ENCODE measurements at places on chromosomes 7 and 10.

GRCh38 chr10:73907841-73908517, 3.0 kb upstream of the PLAU start:
- no peak for DNase-seq

DNA sequence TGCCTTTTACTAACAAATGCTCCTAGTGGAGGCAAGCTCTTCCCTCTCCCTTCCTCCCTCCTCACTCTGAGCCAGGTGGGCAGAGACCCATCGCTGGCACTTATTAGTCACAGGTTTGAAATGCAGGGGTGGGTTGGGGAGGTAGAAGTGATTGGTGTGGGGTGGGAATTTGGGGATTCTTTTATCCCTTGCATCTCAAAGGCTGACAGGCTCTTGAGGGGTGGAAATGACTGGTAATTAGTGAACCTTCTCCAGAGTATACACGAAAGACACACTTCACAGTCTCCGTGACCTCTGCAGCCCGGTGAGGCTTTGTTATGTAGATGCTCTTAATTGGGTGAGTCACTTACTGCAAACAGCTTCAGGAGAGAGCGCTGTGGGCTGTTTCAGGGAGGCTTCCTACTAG, 13.9 kb upstream of the LRMDA start:
- peak; percentile 48 for DNase-seq

DNA sequence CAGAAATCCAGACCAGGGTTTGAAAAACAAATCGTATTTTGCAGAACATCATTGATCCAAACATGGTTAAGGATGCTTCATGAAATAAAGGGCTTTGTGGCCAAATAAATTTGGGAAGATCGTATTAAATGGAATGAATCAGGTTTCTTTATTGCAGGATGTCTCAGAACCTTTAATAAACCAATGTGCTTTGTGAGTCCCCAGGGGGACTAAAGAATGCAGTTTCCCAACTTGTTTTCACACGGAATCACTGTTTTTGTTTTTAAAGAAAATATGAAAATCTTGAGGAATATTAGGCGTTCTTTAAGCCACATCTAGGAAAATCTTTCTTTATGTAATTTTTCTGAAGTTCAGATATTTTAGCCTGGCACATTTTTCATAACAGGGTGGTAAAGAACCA, 16.8 kb upstream of the CCDC172 start:
- DNase-seq = no peak

DNA sequence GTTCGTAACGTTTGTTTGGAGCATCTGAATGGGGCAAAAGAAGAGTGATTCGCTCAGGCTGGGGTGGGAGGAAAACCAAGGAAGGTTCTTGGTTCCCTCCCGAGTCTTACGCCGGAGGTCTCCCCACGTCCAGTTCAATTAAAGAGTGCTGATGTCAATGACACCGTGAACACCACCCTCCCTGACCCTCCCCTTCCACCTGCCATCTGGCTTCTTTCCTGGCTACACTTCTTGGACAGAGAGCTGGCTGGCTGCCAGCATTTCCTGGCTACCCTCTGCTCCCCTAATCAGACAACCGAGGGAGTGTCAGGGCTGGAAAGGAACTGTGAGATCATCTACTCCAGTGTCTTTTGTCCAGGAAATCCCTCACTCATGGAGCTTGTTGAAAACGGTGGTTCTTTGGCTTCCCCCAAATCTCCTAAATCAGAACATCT, 24.1 kb upstream of the FFAR4 start:
- peak; percentile 20 for DNase-seq

DNA sequence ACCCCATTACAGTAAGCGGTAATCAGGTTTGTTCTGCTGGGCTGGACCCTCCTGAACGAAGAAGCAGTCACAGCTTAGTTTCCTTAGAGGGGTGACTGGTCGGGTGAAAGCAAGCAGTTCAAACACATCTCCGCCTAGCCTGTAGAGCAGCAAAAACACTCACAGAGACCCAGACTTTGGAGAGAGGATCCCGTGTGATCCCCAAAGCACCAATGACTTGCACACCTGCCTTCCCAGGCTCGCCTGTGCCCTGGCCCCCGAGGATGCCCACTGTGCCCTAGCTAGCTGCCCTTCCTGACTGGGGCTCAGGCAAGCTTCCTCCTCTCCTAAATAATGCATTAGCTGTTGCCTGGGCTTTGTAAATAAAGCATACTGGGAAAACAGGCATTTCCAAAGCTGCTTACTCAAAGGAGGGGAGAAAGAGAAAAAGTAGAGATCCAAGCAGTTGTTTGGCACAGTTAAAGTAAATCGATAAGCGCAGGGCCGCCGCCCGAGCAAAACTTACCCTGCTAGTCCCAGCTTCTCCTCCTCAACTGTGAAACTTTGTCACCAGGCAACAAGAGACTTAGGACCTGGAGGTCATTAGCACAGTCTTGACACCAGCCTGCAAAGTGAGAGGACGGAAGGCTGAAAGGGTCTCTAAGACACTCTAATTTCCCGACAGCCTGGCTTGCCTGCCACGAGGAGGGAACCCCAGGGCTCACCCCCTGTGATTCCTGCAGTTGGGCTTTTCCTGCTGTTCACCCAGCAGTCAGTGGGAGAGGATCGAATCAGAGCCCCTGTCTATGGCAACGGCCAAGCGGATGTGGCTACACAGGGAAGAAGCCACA, 4.8 kb downstream of the LRRC18 start:
- DNase-seq = peak; percentile 6

DNA sequence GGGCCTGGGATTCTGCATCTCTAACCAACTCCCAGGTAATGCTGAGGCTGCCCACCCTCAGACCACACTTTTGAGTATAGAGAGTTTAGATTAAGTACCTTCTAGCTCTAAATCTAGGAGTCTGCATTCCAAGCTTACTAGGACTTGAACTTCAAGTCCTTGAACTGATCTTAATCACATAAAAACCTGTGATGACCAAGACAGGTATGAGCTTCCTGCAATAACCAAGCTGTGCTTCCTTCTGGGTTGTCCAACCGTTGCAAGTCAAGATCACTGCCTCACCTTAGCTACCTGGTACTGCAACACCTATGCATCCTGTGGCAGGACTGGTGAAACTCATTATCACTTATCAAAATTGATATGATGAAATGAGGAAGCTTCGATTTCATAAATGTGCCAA, 32.9 kb upstream of the RAPGEF5 start:
- DNase-seq = no peak

- DNase-seq = no peak
These were observed 54.7 kb downstream of the PANK1 start for GRCh38 chr10:89590326-89590725.

DNA sequence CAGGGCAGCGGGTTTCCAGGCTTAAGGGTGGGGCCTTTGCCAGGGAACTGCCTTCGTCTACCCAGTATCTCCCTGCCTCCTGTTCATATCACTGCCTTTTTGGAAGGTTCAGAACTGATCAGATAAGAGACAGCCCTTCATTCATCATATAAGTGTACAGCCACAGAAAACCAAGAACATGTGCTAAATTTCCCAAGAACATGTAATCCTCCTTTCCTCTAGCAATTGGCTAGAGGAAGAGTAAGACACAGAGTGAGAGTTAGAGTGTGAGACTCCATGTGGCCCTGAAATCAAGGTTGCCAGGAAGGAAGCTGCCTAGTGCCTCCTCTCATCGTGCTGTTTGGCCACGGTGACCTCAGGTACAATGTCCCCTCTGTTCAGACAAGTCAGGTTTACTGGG, 770.9 kb downstream of the TNS3 start:
- peak; percentile 11 for DNase-seq

DNA sequence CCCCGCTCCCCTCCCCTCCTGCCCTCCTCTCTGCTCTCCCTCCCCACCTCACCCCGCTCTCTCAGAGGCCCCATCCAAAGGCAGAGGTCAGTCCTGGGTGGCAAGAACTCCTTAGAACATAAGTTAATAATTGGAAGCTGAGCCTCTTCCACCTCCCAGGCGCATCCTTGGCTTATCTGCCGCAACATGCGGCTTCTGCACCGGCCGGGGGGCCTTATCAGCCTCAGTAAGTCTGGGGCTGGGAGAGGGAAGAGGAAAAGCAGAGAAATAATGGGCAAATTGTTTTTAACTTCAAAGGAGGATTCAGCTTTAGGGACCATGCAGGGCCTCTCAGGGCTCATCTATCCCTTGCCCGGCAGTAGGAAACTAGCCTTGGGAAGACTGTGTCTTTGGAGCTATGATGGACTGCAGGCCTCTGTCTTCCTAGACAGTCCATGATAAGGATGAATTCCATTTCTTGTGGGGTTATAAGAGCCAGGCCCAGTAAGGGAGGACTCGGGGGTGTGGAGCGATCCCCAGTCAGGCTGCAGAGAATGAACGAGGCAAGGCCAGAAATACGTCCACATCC, 411.6 kb downstream of the PLXNA4 start:
- DNase-seq = no peak

- peak; percentile 48 for DNase-seq
These were observed 3.3 kb downstream of the SEMA3A start for GRCh38 chr7:84191261-84191660.

DNA sequence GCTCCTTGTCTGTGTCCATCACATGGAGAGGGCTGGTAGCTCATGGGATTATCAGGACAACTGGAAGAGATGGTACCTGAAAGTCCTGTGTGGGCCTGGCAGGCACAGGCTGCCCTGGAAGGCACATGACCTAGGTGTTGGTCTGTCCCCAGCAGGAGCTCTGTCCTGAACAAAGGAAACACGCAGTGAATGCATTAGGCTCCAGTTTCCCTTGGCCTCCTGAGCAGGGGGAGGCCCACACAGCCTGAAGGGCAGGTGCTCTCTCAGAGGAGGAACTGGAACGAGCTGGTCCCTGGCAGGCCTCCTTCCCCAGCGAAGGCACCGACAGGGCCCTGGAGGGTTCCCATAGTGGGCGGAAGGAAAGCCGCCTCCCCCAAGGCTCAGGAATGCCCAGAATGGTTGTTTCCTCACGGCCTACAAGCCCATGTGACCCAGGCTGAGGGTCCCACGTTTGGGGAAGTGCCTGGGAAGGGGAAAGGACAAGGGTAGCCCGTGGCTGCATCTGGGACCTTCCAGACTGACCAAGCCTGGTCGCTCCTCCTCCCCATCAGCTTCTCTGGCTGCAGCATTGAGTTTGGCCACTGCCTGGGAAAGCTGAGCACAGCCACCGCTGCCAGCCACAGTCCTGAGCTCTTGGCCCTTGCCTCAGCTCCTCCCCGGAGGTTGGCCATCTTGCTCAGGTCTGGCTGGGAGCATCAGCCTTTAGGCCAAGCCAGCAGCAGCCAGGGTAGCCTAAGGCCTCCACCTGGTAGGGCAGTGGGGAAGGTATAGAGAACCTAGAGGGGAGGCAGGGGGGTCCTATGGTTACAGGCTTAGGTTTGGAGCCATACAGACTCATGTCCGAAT, 21.8 kb downstream of the CXCL12 start:
- no peak for DNase-seq

DNA sequence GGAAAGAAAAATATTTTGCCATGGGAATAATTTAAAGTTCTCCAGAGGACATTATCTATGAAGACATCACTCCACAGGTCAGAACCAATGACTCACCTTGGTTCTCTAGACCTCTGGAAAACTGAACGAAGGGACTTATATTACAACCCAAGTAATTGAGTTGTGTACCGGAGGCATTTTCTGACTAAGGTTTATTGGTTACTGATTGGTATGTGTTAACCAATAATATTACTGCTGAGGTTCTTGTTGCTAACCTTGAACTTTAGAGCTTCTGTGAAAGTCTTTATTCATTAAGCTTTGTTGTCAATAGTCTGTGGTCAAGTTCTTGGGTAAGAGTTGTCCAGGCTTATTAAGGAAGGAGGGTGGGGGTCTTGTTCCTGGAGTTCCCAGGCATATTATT, 78.1 kb upstream of the MTPN start:
- DNase-seq = no peak

DNA sequence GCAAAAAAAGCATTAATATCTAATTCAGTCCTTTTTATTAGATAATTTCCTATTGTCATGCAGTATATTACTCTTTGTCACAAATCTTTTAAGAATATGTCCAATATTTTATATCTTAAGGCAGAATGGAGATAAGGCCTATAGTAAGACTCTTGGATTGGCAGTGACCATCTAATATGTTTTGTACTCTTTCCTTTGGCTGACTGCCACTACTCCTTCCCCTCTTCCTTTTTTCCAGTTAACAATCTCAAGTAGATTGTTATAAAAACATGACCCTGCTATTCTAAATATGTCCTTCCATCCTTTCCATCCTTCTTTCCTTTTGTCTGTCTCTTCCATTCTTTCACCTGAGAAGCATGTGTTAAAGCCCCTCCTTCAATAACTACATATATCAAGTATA, 92.8 kb upstream of the TMEM168 start:
- no peak for DNase-seq

GRCh38 chr10:100067466-100067865, 14.2 kb downstream of the CPN1 start:
- no peak for DNase-seq

DNA sequence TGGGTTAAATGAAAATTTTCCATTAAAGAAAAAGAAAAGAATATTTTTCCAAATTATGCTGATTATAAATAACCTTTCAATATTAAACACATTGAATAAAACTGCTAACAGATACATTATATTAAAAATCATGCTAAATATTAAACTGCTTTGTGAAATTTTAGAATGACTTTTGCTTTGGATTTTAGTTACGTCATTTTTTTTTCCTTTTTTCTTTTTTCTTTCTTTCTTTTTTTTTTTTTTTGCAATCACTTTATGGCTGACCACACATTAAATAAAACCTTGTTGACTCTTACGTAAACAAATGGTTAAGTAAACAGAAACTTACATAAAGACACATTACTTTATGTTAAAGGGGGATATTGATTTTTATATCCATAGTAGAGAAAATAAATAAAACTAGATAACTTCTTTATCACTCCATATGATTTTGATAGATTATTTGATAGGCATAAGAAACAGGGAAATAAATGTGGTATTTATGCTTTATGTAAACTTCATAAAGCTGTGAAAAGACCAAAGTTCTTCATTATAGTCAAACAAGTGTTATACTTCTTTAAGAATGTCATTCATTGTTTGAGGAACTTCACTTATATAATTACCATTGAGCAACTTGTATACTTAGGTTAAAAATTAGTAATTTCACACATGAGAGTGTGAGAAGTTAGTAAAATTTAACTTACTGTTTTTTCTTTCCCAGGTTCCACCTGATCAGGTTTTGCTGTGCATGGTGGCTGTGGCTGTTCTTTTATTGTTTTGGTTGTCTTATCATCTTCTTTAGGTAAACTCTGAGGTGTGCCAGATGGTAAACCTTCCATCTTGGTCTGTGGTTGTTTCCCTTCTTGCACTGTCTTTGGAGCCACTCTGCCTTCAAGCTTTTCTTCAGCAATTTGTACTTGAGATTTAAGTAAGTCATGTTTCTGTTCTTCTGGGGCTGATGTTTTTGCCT, 197.3 kb downstream of the PCLO start:
- DNase-seq = no peak

Measured in fibroblast of lung (primary cell).